ENCODE measurements at places on chromosomes 5 and 9.

DNA sequence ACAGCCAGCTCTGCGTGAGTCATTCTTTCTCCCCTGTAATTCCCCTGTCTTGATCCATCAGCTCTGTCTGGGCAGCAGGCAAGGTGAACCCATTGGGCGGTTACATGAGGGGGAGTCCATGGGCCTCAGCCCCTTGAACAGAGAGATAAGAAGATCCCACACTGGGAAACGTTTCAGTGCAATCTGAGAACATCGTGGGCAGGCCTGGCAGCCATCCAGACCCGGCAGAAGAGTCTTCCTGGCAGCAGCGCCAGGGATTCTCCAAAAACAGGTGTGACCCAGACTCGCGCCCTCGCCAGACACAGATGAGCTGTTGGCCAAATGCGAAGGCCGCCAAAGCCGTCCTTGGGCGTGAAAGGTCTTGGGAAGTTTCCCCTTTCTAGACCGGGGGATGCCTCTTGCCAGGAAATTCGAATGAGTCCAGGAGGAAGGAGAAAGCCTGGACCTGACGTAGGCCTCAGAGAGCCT is 6.4 kb upstream of the SLC12A7 start:
- DNase-seq, result no peak

DNA sequence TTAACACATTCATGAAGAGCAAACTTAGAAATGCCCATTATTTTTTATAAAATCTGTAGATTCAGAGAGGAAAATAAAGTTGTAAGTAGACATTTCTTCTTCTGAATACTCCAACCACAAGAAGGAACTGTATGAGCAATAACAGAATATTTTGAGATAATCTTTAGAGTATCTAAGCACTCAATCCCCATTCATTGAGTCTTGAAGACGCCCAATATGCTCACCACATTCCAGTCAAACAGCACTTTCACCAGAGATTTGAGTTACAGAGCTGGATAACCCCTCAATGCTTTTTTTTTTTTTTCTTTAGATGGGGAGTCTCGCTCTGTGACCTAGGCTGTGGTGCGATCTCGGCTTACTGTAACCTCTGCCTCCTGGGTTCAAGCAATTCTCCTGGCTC is 14.7 kb upstream of the RIC1 start:
- DNase-seq, result no peak

DNA sequence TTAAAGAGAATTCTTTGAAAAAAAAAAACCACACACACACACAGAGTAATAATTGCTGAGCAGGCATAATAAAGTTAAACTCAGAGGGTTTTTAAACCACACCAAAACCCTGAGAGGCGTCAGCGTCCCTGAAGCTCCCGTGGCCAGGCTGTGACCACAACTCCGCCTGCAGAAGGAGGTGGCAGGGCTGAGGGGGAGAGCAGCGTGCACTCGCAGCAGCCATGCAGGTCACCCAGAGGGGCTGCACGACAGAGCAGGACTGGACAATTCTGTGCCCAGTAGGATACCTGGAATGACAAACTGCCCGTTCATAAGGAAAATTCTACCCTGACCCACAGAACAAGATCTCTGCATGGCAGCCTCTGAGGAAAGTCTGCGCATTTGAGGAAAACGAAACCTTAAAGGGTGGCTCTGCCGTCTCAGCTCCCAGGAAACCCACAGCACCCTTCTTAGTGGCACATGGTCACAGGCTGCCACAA is 44.0 kb downstream of the ROR2 start:
- DNase-seq, result peak; percentile 4

GRCh38 chr5:143002459-143003327 is 232.5 kb downstream of the ARHGAP26 start:
- DNase-seq, result no peak

DNA sequence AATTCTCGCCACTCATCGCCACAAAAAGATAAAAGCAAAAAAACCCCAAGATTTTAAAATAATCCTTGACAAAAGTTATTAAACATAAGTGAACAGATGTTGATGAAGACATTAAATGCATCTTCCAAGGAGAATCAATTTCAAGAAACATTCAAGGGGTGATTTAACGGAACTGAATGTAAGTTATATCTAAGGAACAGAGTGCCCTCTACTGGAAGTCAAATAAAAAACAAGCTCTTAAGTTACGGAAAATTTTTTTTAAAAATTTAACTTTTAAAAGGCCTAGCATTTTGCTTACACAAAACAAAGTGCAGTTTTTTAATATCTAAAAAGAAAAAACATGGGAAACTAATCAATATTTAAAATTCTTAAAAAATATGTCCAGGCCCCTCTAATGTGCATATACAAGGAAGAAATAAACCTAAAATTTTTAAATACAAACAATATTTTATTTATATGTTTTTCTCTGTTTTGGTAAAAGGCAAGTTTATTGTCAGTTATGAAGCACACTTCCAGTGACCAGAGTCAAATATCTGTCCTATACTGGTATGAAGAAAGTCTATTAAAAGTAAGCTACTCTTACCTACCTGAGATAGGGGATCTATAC is 28.0 kb downstream of the TEX10 start:
- no peak for DNase-seq

GRCh38 chr5:65854925-65855324 is 71.5 kb upstream of the ERBIN start:
- no peak for DNase-seq

- no peak for DNase-seq
These were observed 181.9 kb upstream of the SEMA6A start for GRCh38 chr5:116756531-116756930.

- DNase-seq, result no peak
These were observed 65.2 kb downstream of the NSD1 start for GRCh38 chr5:177198738-177199137.

GRCh38 chr5:1961952-1962595 is 79.3 kb upstream of the IRX4 start:
- no peak for DNase-seq

GRCh38 chr5:157547941-157548512 is 27.5 kb downstream of the ADAM19 start:
- no peak for DNase-seq

GRCh38 chr5:168987543-168988300 is 313.2 kb downstream of the SLIT3 start:
- peak; percentile 64 for DNase-seq

- DNase-seq, result no peak
These were observed 138.1 kb downstream of the C9orf50 start for GRCh38 chr9:129482521-129483414.

- DNase-seq, result no peak
These were observed 162.5 kb downstream of the CD180 start for GRCh38 chr5:67033880-67034651.

- DNase-seq, result no peak
These were observed 17.9 kb upstream of the POC5 start for GRCh38 chr5:75734913-75735789.

- DNase-seq, result no peak
These were observed at the start of gene GABRA1 for GRCh38 chr5:161847941-161848391. Gene GABRA1 (plus strand): TSS chr5:161848120. CDS start chr5:161850811, 2,691 bp downstream.

DNA sequence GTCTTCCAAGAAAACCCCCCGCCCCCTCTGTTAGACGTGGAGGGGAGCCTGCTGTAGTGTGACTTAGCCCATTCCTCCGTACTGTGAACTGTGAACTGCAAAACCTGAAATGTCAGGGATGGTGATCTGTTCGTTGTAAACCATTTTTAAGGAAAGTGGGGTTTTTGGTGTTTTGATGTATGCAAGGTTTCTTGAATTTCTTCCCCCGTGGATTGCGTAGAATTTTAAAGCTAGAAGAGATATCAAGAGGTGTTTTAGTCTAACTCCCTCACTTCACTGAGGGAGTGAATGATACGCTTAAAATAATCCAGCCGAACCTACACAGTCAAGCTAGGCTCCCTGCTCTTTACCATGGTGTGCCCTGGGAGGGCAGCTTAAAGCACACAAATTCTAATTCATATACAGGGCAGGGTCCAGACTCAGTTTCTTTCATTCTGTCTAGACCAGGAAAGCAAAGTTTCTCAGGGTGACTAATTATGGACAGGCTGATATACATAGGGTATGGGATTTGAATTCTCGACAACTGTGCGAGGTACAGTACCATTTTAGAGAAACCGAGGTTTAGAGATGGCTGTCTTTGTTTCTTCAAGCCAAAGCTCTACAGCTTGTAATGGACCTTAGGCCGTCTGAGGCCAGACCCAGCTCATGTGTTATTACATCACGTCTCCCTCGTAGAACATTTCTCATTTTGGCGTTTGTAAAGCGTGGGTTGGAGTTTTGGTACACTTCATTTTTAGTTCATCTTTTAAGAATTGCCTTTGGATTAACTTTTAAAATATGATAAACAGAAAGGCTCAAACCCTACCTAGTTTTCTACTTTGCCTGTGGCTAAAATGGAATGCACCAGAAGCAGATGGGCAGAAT is 2.7 kb downstream of the PTGER4 start:
- DNase-seq, result no peak

DNA sequence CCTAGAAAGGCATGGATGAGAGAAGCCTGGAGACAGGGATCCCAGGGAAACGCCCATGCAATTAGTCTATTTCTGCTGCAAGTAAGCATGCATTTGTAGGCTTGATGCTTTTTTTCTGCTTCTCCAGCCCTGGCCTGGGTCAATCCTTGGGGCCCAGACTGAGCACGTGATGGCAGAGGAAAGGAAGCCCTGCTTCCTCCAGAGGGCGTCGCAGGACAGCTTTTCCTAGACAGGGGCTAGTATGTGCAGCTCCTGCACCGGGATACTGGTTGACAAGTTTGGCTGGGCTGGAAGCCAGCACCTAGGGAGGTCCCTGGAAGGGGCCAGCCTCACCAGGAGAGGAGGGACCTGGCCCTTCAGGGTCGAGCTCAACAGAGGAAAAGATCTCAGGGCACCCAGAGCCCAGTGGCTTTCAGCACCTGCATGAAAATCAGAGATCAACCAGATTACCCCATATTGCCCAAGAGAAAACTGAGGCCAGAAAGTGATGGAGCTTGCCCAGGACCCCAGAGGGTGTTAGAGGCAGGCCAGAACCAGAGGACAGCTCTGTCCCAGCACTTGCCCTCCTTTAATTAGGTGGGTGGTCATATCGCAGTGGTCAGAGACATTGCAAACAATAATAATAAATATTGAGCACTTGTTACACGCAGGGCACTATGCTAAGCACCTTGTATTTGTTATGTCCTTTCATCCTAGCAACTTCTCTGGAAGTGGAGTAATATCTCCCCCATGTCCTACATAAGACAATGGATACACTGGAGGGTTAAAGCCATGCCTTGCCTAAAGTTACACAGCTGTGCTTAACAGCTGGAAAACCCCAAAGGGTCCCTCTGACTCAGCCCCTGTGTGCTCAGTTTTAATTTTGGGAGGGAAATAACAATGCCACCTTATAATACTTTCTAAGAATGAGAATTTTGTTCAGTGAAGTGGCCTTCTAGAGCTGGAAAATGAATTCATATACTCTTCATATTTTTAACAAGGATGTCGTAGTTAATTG is 67.1 kb downstream of the KLF4 start:
- DNase-seq, result peak; percentile 17

- DNase-seq, result no peak
These were observed 27.7 kb downstream of the FST start for GRCh38 chr5:53508125-53508524.

- DNase-seq, result no peak
These were observed 84.0 kb upstream of the ARAP3 start for GRCh38 chr5:141765896-141766551.

DNA sequence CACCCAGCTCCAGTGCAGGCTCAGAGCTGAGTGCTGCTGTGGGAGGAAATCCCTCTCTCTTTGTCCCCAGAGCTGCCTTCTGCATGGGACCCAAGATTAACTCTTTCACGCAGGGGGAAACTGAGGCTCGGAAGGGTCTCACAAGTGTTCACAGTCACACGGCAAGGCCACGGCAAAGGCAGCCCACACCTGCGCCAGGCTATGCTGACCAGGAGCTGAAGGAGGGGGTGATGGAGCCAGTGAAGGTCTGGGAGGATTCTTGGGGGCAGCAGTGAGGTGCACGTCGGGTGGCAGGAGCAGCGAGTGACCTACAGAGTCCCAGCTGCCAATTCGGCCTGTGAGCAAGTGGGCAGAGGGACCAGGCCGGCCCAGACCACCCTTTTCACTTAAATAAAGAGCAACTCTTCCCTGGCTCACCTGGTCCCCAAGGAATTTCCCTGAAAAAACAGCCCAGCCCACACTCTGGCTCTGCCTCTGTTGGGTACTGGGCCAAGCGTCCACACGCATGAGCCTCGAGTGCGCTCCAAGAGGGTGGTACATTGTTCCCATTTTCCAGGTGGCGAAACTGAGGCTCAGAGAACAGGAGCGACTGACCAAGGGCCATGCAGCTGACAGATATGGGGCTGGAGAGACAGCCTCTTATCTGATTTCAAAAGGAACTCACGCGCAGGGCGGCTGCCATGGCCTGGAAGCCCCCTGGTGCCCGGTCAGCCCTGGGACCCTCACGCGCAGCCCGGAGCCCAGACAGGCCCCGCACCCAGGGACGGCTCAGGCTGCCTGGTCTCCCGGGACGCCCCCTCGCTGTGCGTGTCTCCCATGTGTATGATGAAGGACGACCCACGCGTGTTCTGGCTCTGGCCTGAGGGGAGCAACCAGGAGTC is 28.2 kb downstream of the SARDH start:
- no peak for DNase-seq

- no peak for DNase-seq
These were observed 513.6 kb downstream of the RASEF start for GRCh38 chr9:82549174-82549821.

DNA sequence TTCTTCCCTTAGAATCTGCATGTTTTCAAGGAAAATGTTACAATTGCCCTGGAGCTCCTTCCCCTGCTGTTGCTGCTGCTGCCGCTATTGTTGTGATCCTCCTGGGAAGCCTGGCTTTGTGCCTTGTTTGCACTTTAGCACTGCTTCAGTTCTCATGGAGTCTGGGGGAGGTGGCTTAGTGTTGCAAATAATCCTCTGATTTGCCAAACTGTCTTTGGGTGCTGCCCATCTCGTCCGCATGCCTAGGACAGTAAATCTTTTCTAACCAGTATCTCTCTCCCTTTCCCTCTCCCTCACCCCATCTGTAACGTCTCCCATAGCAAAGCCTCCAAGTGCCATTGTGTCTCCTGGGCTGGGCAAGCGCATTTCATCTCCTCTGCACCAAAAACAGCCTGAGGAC is 30.3 kb downstream of the FAM240B start:
- DNase-seq, result no peak

DNA sequence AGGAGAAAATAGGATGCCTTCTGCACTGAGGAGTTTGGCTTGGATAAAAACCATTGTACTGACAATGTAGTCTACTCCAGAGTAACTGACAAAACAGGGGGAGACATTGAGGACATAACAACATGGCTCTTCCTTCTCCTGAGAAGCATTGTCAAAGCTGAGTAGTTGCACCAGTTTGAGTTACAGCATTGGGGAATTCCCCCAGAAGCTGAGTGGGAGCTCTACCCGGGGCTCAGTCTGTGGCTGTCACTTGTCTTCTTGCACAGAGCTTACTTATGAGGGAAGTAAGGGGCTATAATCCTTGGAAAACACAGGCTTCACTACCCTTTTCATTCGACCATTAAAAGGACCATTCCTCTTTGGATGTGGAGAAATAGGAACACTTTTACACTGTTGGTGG is 21.2 kb downstream of the HSPB3 start:
- DNase-seq, result no peak
